ENCODE measurements at places on chromosomes 4 and X.

- DNase-seq: no peak
Observed at GRCh38 chrX:115562480-115562847, 1.5 kb downstream of the PLS3 start.

GRCh38 chrX:37767430-37767829 is 12.4 kb upstream of the CYBB start:
- DNase-seq: no peak

DNA sequence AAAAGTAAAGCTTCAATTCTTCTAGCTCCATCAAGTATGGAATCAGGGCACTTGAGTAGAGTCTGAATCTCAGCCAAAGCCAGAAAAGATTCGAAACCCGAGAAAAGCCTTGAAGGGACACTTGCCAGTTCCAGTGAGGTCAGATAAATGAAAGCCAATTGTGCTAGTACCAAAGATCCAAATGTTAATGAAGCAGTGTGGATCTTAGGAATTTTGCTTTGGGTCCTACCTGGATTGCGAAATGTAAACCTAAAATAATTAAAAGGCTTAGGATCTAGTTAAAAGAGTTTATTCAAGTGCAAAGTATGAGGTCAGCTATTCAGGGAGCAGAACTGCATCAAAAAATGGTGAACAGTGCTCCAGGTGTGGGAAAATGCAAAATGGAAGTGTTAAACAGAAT is 552.6 kb downstream of the NAP1L3 start:
- DNase-seq: no peak

- DNase-seq: no peak
Observed at GRCh38 chr4:188268131-188268908, 129.1 kb downstream of the TRIML1 start.

DNA sequence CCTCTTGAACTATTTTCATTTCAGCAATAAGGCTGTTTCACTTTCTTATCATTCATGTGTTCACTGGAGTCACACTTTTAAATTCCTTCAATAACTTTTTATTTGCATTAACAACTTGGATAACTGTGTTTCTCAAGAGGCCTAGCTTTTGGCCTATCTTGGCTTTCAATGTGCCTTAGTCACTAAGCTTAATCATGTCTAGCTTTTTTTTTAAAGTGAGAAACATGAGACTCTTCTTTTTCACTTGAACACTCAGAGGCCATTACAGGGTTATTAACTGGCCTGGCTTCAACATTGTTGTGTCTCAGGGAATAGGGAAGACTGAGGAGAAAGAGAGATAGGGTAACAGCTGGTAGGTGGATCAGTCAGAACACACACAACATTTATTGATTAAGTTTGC is 64.0 kb upstream of the VCX2 start:
- no peak for DNase-seq

DNA sequence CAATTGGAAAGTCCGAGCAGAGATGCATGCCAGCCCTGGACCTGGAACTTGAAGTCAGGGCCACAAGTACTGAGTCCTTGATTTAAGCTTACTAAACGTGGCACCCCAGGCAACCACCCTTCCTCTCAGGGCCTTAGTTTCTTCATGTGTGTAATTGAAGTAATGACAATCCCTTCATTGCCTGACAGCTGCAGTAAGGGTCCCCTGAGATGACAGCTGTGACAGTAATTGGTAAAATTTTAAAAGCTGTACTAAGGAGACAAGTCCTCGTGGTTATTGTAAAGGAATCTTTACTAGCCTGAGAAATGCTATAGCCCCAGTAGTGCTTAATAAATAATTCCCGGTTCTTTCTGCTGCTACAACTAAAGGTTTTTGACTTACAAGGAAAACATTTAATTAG is 175.1 kb upstream of the RADX start:
- no peak for DNase-seq

DNA sequence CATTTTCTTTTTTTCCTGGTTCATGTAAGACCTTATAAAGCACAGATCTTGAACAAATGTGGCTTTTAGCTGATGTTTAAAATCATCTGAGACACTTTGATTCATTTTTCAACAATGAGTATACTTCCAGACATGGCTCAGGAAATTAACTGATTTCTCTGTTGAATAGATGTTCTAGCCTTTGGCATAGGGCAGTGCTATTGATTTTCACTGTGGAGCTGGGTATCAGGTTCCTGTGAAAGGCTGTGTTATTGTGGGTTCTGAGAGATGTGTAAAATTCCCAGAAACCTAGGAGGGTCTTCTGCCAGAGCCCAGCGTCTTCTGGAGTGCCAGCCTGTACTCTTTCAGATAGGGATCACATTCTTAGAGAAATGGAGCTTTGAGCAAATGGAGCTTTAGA is 278.9 kb downstream of the EPHA5 start:
- no peak for DNase-seq

- DNase-seq: no peak
Observed at GRCh38 chr4:171813526-171814250, 484 bp downstream of the GALNTL6 start.

DNA sequence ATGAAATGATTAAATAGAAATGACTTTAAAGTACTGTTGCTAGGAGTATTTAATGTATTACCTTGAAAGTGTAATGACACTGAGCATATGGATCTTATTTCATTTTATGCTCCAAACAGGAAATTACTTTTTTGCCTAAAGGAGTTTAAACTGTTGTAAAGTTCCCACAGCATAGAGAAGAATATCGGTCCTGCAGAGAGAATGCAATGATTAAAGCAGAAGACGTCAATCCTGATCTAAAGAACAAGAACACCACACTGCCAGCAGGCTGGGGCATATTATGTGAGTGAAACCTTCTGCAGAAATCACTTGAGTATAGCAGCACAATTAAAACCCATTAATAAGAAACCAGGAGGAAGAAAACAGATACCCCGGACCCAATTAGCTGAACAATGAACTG is 72.8 kb upstream of the CAMK2D start:
- no peak for DNase-seq

GRCh38 chrX:96770315-96770714 is 85.7 kb downstream of the DIAPH2 start:
- DNase-seq: no peak

DNA sequence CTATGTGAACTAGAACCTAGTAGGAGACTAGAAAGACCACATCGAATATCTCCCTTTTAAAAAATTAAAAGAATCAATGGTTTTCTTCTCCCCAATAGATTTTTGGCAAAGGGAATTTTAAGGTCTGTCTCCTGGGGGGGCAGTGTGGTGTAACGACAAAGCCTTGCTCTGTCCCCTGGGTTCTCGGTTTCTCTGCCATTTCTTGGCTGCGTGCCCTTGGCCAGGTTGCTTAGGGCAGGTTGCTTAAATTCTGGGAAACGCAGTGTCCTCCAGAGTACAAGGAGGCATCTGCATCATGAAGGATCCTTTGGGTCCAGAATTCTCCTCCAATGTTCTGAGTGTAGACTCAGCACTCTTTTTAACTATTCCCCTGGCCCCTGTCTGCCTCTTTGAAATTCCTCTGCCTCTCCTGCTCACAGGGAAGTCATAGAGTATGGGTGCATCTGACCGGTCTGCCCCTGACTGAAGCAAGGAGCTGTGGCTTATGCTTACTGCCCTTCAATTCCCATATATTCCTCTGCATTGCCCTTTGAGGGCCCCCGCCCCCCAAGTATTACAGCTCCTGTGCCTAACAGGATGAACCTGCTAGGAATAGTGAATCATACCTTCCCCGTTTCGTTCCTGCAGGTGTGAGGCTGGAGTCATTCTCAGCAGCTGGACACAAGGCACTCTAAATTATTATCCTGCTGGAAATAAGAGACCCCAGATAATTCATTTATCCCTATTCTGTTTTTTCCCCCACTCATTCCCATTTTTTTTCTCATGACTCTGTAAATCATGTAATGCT is 2.2 kb downstream of the KIT start:
- DNase-seq: no peak

- no peak for DNase-seq
Observed at GRCh38 chrX:48695925-48696300, 621 bp upstream of the SUV39H1 start.

- DNase-seq: no peak
Observed at GRCh38 chr4:24604558-24605214, 20.3 kb upstream of the DHX15 start.

GRCh38 chr4:74391890-74392475 is 27.0 kb downstream of the EREG start:
- DNase-seq: no peak

GRCh38 chrX:13752646-13753045 is 18.1 kb downstream of the OFD1 start:
- DNase-seq: no peak

GRCh38 chr4:111230265-111230664 is 607.4 kb upstream of the PITX2 start:
- DNase-seq: no peak

- no peak for DNase-seq
Observed at GRCh38 chr4:108359986-108360681, 191.4 kb upstream of the LEF1 start.

- no peak for DNase-seq
Observed at GRCh38 chrX:10177601-10178000, 20.8 kb downstream of the CLCN4 start.

GRCh38 chr4:1792832-1793495 is at the start of gene FGFR3:
FGFR3 (plus strand) TSS chr4:1793293; CDS start chr4:1793935, 642 bp downstream.
- no peak for DNase-seq

- DNase-seq: no peak
Observed at GRCh38 chr4:176794651-176795050, 1.9 kb upstream of the VEGFC start.

GRCh38 chrX:110407910-110408545 is 49.4 kb downstream of the RTL9 start:
- peak; percentile 60 for DNase-seq

DNA sequence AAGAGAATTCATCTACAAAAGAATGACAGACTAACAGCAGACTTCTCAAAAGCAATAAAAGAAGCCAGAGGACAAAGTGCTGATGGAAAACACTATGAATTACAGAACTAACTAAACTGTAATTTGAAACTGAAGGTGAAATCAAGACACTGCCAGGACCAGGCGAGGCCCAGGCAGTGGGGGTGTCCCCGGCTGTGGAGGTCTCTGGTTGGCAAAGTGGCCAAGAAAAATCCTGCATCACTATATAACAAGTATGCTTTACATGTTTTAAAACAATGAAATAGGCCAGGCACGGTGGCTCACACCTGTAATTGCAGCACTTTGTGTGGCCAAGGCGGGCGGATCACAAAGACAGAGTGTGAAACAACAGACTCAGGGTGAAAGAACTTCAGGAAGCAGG is 32.9 kb downstream of the CHM start:
- no peak for DNase-seq

DNA sequence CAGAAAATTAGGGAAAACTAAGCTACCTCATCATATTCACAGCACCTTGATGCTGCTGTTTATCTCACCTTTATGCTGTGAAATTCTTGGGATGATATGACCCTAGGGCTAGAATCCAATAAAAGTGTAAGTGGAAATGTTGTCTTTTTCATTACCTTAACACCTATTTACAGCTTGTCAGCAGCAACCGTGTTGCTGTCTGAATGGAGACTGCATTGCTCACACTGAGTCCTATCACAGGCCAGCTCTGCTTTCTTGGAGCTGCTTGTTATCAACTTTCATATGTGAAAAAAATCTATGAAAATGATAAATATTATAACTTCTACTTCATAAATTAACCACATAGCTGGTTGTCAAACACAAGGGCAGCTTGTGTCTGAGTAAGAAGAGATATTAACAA is 789.5 kb downstream of the TECRL start:
- DNase-seq: no peak

DNA sequence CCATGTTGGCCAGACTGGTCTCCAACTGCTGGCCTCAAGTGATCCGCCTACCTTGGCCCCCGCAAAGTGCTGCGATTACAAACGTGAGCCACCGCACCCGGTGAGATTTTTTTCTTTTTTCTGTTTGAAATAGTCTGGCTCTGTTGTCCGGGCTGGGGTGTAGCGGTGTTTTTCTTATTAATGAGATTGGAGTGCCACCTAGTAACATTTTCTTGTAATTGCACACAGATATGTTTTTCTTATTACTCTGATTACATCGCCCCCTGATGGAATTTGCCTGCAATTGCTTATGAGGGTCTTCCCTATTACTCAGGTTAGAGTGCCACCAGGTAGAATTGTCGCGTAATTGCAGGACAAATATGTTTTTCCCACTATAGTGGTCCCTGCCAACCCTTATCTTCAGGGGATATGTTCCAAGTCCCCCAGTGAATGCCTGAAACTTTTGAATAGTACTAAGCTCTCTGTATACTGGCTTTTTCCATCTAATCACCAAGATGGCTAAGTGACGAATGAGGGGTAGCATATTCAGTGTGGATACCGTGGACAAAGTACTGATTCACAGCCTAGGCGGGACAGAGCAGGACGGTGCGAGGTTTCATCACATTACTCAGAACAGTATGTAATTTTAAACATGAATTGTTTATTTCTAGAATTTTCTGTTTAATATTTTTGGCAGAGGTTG is 8.6 kb upstream of the PDHA1 start:
- no peak for DNase-seq

DNA sequence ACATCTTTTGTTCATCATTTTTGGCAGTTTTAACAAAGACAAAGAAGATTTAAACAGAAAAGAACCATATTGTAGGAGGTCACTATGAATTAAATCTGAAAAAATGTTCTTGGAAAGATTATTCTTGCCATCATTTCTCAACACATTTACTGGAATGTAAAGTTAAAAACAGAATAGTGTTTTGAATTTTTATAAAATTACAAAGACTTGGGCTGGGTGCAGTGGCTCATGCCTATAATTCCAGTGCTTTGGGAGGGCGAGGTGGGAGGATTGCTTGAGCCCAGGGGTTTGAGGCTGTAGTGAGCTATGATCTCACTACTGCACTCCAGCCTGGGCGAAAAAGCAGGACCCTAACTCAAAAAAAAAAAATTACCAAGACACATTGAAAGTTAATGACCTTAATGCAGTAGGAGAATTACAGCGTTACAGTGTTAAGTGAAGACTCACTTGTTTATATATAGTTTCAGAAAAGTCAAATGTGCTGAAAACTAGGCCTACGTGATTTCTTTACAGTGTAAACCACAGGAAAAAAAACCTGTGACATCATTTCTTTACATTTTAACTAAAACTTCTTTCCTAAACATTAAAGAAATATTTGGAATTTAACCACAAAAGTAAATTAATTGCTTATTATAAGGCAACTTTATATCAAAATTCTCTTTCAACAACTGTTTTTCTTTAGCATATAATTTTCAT is 7.9 kb downstream of the FAM13A start:
- no peak for DNase-seq

DNA sequence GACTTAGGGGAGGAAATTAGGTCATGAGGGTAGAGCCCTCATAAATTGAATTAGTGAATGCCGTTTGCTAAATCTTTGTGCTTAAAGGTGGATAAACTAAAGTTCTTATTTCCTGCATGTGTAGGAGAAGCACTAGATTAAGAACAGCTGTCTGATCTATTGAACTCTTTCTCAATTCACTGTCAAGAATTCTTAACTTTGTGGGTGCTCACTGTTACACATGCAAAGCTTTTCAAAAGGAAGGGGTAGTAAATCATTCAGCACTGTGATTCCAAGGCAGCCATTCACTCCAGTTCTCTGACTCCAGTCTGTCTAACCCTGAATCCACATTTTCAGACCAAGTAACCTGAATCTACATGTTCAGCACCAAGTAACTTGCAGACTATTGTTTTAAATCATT is 1520.1 kb downstream of the PCDH18 start:
- no peak for DNase-seq

Measured in CD4-positive, alpha-beta T cell treated with Interleukin-6 at 100 ng/mL for 8 hours (primary cell).